Neuronal stem cell (in vitro differentiated cells): ENCODE measurements at places on chromosomes 7 and 10.
A peak's percentile ranks its signal among the peaks of the same experiment; 100 is the strongest.

- DNase-seq = no peak
These were observed 152.6 kb downstream of the PLCE1 start for GRCh38 chr10:94146313-94146712.

DNA sequence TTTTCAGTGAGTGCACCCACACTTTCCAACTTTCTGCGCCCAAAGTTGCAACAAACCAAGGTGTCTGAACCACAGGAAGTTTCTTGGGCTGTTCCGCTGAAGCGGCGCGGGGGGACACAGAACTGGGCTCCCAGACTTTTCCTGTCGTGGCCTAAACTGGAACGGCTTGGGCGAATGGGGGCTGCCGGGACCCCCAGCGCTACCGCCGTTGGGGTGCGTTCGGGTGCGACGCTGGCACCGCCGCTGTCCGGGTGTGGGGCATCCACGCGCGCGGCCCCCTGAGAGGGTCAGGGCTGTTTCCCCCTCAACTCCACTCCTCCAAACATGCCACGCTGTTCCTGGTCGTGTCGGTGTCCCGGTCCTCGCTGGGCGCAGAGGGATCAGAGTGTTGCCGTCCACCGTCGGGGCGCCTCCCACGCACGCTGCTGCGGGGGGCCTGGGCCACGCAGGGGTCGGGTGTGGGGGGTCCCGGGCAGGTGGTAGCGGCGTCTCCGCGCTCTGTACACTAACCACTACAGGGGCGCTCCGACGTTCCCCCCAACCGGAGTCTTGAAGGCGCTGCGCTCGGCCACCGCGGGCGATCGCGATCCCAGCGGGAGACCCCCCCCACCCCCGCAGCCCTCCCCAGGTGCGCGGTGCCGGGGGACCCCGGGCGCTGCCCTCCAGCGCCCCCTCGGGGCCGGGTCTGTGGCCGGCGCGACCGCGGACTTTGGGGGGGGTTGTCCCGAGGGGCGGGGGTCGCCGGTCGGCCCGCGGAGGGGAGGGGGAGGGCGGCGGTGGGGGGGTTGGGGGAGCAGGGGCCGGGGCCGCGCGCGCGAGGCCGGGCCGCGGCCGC, 2.2 kb upstream of the CUX1 start:
- no peak for DNase-seq

GRCh38 chr7:159017741-159018140, 126.9 kb downstream of the VIPR2 start:
- no peak for DNase-seq

- DNase-seq = no peak
These were observed 57.8 kb upstream of the RAB18 start for GRCh38 chr10:27446091-27446918.

- DNase-seq = no peak
These were observed 53.7 kb upstream of the TMEM248 start for GRCh38 chr7:66867198-66867790.

DNA sequence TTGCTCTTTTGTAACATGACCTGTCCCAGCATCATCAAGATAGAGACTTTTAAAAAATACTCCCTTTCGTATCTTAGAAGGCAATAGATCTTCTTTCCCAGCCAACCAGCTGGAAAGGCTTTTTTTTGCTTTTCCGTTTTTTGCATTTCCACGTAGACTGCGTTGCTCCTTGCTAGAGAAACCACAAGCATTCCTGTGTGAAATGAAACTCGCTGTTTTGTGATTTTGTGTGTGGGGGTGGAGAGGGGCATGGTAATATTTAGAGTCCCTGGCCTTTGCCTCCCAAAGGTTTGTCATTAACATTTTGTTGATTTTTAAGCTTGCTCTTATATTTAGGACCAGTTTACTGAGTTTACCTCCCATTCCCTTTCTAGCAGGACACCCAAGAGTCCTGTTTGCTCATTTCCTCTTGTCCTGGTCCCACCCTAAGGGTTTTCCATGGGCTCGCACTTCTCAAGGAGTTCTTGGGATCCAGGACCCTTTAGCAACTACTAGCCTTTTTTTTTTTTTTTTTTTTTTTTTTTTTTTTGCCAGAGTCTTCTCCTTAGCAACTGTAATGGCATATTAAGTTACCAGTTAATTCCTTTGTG, 243.6 kb downstream of the BICC1 start:
- DNase-seq = no peak

GRCh38 chr10:57864765-57865680, 402.7 kb downstream of the IPMK start:
- DNase-seq = no peak

- DNase-seq = no peak
These were observed 130.3 kb downstream of the SDK1 start for GRCh38 chr7:3431306-3431705.

DNA sequence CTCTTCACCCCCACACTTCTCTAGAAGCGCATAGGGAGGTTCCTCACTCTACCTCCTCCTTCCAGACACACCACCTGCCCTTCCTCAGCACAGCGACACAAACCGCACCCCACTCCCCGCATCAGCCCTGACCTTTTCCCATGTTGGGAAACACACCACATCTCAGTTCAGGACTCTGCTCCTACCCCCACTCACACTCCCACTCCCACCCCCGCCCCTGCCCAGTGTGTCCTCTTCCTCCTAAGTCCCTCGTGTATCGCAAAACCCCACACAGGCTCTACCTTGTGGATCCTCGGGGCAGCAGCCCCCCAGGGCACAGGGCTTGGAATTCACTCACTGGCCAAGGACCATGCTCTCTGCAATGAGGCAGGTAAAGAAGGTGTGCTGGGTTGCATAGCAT, 4.2 kb upstream of the AOC1 start:
- DNase-seq = no peak

DNA sequence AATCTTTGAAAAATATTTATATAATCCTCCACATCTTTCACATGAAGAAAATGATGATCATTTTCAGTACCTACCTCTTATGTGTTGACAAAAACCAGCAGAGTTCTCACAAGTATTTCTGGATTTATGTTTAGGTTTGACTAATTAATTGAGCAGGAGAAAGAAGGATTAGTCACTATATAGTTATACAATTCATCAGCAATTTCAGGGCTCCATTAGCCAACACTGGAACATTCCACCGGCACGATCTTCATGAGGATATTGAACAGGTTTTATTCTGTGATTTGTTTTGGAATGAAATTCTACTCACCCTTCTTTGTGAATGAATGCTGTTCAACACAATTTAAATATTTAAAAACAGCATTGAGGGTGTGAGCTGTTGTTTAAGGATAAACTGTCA, 163.2 kb downstream of the SEM1 start:
- DNase-seq = no peak

DNA sequence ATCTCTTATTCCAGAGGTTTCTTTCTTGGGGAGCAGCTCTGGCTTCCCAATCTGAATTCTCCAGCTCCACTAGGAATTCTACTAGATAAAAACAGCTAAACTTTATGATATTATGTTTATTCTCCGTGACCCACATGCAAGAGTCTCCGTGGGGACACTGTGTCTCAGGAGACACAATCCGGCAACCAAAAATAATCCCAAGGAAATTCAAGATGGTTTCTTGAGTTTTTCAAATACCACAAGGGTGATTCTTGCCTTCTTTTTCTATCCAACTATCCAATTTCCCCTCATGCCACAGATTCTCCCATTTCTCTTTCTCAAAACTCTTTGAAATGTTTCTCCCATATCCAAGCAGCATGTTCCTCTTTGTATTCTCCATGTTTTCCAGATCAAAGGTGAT, 103.1 kb downstream of the FAS start:
- DNase-seq = no peak

DNA sequence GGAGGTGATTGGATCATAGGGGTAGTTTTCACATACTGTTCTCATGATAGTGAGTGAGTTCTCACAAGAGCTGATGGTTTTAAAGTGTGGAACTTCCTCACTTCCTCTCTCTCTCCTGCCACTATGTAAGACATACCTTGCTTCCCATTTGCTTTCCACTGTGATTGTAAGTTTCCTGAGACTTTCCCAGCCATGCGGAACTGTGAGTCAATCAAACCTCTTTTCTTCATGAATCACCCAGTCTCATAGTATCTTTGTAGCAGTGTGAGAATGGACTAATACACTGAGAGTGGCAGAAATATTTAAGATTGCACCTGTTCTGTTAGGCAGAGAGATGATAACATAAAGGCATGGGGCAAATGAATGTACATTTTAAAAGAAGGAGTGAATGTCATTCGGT, 507.8 kb downstream of the SORCS3 start:
- no peak for DNase-seq

DNA sequence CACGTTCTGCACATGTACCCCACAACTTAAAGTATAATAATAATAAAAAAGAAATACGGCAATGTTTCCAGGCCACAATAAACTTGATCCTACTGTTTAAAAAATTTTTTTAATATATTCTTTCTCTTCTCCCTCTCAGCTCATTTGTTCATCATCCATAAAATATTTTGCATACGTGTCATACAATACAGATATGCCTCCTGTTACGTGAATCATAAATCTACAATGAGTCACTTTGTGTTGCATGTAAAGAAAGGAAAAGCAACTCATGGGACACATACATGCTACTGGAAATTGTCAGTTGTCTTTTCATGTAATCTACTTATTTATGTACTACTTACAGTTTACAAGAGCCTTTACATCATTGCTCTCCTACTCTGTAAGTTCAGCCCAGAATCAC, 1.1 kb upstream of the TECTB start:
- DNase-seq = no peak

GRCh38 chr10:124340033-124340760, 78.5 kb downstream of the OAT start:
- DNase-seq = no peak

GRCh38 chr10:99526861-99527504, 5.8 kb upstream of the NKX2-3 start:
- no peak for DNase-seq

GRCh38 chr7:36972140-36972518, 247.8 kb upstream of the AOAH start:
- DNase-seq = peak; percentile 21

GRCh38 chr7:131112431-131112830, 215.2 kb upstream of the MKLN1 start:
- no peak for DNase-seq

DNA sequence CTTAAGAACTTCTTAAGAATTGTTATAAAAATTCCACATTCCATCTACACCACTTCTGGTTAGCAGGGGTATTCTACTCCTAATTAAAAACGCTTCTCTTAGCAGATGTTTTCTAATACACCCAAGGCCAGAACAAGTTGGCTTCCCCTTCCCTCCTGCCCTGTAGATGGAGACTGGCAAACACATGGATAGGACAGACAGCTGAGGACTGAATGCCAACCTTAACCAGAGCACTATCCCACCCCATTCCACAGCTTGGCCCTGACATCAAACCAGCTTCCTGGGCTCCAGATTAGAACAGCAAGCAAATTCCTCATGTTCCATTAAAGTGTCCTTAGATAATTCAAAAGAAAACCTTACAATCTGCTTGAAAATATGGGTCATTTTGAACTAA, 56.6 kb upstream of the IL6 start:
- no peak for DNase-seq

- DNase-seq = no peak
These were observed 98.2 kb downstream of the KIAA1217 start for GRCh38 chr10:24307116-24307515.

- DNase-seq = no peak
These were observed 2.7 kb upstream of the HOXA11 start for GRCh38 chr7:27187475-27188385.

DNA sequence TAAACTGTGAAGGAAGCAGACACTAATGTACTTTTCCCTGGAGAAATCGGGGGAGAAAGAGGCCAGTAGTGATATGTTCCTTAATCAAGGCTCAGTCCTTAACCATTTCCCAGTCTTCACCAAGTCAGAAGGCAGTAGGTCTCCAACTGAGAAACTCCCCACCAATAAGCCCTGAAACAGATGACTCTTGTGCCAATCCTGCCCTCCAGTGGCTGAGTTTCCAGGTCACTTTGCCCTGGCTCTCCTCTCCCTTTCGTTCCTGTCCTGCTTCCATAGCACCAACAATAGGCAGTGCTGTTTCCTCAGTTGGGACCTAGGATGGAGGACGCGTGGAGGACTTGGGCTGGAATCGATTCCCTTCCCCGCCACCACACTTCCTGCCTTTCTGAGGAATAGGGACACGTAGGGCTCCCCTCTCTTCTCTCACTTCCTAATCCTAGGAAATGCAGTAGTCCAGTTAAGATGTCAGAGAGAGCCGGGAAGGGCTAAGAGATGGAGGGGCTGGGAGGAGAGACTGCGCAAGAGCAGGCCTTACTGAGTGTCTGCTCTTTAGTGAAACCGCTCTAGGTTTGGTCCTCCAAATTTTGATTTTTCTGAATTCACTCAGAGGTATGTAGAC, 23.4 kb downstream of the ATOH7 start:
- DNase-seq = peak; percentile 58

- no peak for DNase-seq
These were observed 156.3 kb downstream of the RTKN2 start for GRCh38 chr10:62112300-62112699.

DNA sequence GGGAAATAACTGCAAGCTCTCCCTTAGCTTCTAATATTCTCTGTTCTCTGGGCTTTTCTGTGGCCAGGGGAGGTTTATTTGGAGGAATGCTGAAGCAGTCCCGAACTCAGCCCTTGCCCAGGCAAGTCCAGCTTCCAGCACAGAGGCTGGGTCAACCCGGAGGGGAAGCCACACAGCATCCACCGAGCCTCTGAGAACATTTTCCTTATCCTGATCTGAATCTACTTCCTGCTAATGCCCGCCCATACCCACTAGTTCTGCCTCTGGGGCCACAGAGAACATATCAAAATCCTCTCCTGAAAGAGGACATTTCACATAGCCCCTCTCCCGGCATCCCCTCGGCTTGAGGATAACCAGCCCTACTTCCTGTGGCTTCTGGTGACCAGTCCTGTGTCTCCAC, 31.1 kb downstream of the SH3PXD2A start:
- no peak for DNase-seq

GRCh38 chr7:66847879-66848790, 72.9 kb upstream of the TMEM248 start:
- DNase-seq = no peak

DNA sequence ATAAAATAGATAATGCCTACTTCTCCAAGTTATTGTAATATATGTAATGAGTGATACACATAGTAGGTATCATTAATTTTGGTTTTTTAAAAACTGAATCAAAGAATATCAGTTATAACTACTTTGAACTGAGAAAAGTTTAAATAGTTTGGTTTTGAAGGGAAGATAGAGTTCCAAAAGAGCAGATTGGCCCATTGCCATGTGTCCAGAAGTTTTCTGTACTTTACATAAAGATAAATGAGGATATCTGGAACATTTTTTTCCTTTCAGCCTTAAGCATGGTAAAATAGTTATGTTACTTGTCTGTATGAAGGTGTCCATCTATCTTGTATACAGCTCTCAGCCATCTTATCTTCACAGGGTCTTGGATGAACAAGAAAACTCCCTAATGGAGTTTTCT, 97.9 kb upstream of the MXI1 start:
- no peak for DNase-seq

DNA sequence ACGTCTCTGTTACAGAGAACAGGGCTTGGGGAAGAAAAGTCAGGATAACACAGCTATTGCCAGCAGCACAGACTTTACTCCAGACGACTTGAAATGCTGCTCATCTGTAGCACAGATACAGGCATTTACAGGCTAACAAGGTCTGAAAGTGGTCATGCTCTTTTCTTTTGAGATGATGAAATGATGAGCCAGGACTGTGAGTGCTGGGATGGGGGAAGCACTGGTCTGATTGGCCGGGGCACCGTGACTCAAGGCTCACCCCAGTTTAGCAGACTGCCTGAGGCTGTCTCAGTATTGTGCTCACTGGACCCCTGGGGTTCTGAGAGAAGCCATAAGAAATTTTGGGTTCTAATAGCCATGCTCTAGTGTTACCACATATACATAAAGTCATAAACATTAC, 12.4 kb downstream of the SMKR1 start:
- no peak for DNase-seq
